ENCODE measurements at places on chromosomes 13 and 19. TPM values are rescaled to one million over a fixed set of nuclear protein-coding genes. Genes with fewer than 3 reads are reported as not detected.

- H3K4me3 ChIP-seq: no peak overlapping the region
- peaks cover 24% of the 10 kb centered on the region for H3K27me3 ChIP-seq
- no peak for DNase-seq
- no peaks in the 10 kb centered on the region for H3K4me1 ChIP-seq
Observed at GRCh38 chr13:106348075-106348840, 187.2 kb downstream of the EFNB2 start.

DNA sequence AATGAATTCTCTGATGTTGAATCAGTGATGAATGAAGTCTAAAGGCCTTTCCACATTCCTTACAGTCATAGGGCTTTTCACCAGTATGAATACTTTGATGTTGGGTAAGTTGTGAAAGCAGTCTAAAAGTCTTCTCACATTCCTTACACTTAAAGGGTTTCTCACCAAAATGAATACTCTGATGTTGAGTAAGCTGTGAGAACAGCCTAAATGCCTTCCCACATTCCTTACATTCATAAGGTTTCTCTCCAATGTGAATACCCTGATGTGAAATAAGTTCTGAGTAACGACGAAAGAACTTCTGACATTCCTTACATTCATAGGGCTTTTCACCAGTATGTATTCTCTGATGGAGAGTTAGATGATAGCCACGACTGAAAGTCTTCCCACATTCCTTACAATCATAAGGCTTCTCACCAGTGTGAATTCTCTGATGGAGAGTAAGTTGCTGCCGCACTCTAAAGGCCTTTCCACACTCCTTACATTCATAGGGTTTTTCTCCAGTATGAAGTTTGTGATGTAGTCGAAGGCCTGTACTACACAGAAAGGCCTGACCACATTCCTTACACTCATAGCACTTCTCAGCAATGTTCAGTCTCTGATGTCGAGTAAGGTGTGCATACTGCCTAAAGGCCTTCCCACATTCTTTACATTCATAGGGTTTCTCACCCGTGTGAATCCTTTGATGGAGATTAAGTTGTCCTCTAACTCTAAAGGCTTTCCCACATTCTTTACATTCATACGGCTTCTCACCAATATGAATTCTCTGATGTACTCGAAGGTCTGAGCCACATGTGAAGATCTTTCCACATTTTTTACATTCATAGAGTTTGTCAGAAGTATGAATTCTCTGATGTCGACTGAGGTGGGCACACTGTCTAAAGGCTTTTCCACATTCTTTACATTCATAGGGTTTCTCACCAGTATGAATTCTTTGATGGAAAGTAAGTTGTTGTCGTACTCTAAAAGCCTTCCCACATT lies 19.9 kb downstream of the ZFP30 start:
- H3K27me3 ChIP-seq: no peaks in the 10 kb centered on the region
- H3K4me1 ChIP-seq: no peaks in the 10 kb centered on the region
- no peak overlapping the region for H3K27ac ChIP-seq

- H3K36me3 ChIP-seq: no peaks in the 10 kb centered on the region
- no peaks in the 10 kb centered on the region for H3K27me3 ChIP-seq
- H3K4me3 ChIP-seq: no peak overlapping the region
- no peaks in the 10 kb centered on the region for H3K4me1 ChIP-seq
Observed at GRCh38 chr13:70171151-70171550, 62.9 kb upstream of the KLHL1 start.

DNA sequence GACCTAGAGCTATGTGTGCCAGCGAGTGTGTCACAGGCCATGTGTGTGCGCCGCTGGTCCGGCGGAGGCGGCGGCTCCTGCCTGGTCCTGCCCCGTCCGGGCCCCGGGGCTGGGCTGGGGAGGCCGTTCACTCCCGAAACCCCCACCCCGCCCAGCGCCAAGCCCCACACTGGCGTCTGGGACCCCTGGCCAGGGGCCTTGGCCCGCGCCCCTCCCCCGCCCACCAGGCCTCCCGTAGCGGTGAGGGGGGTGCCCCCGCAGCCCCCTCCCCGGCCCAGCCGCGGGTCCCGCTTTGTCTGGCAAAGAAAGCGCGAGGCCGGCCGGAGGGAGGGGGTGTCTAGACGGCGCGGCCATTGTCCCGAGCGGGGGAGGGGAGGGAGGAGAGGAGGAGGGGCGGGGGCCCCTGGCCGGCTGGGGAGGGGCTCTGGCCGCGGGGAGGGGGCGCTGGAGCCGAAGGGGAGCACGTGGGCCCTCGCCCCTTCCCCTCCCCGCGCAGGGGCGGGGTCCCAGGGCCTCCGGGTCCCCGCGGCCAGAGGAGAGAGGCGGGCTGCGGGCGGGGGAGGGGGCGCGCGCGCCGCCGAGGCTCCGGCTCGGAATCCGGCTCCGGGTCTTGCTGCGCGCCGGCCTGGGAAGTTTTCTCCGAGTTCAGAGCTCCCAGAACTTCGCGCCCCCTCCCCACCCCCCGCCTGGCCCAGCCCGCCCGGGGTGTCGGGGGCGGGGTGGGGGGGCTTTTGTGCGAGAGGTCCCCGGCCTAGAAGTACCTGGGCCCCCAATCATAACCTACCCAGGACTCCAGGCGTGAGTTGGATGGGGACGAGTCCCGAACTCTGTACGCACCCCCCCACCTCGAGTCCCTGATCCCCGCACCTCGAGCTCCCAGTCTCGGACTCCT lies 888 bp downstream of the NOTCH3 start:
- no peak overlapping the region for H3K4me3 ChIP-seq
- no peak for DNase-seq
- H3K27me3 ChIP-seq: peaks cover 16% of the 10 kb centered on the region
- H3K4me1 ChIP-seq: peaks cover 9% of the 10 kb centered on the region

DNA sequence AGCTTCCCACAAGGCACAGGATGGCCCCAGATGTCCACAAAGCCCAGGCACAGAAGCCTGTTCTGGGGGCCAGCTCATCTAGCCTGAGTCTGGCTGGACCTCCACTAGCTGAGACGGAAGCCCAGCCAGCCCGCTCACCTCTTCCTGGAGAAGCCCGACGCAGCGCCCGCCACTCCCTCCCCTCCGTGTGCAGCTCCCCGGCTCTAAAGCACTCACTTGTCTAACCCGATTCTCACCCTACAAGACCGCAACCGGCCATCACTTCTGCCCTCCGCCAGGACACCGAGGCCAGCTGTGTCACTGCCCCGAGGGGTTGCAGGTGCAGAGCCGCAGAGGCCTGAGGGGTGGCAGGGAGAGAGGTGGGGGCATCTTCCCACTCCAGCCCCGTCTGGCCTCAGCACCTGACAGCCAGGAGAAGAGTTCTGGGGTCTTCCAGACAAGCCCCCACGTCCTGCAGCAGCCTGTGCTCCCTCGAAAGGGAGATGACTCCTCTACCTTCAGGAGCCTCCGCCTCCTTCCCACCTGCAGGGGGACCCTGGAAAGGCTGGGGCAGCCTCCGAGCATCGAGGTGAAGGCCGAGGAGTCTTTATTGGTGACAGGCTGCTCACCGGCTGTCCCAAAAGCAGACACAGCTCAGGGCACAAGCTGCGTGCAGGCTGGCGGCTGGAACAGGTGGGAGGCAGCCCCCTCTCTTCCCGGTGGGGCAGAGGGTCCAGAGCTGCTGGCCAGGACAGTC lies 5.9 kb upstream of the DIRAS1 start:
- H3K36me3 ChIP-seq: peaks cover 1% of the 10 kb centered on the region
- no peak for DNase-seq
- H3K4me3 ChIP-seq: no peak overlapping the region
- peaks cover 10% of the 10 kb centered on the region for H3K4me1 ChIP-seq
- H3K27ac ChIP-seq: no peak overlapping the region

- H3K4me1 ChIP-seq: no peaks in the 10 kb centered on the region
- DNase-seq: no peak
- no peaks in the 10 kb centered on the region for H3K27me3 ChIP-seq
- H3K27ac ChIP-seq: no peak overlapping the region
Observed at GRCh38 chr13:113078902-113079780, 26.4 kb upstream of the F7 start.

GRCh38 chr19:58059003-58059670 lies at the start of gene ZNF135:
Gene ZNF135 (plus strand): TSS chr19:58059282. CDS start chr19:58060003, 721 bp downstream.
- H3K4me3 ChIP-seq: peak within 1 kb of the TSS; percentile 56
- peak; percentile 81 for DNase-seq
- H3K27me3 ChIP-seq: no peaks in the 10 kb centered on the region

POSTN gene
- not detected for total RNA-seq

- no peaks in the 10 kb centered on the region for H3K36me3 ChIP-seq
- no peak overlapping the region for H3K4me3 ChIP-seq
- H3K27ac ChIP-seq: no peak overlapping the region
- H3K27me3 ChIP-seq: no peaks in the 10 kb centered on the region
- no peak for DNase-seq
- H3K4me1 ChIP-seq: no peaks in the 10 kb centered on the region
Observed at GRCh38 chr13:97307882-97308624, 85.9 kb downstream of the MBNL2 start.

DNA sequence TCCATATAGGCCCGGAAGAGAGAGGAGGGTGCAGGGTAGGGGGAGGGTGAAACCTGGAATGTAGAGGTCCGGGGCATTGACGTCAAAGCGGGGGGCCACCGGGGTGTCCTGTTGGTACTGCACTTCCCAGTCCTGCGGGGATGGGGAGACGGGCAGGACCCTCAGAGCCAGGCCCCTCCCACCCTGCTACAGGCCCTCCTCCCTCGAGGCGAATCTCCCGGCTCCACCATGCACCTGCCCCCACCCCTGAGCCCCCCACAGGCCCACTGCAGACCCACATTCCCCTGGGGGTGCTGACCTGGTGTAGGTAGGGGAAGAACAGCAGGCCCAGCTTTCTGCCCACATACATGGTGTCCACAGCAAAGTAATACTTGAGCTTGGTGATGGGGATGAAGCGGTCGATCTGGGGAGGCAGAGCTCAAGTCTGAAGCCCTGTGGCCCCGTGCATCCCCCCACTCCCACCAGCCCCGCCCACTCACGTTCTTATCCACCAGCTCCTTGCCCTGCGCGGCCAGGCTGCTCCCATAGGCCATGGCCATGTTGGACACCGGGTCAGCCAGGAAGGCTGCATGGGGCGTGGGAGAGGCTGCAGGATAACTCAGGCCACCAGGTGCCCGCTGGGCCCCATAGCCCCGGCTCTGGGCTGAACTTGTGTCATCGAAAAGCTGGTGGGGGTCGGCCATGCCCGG lies 5.0 kb downstream of the C19orf33 start:
- no peak for DNase-seq
- peaks cover 5% of the 10 kb centered on the region for H3K4me1 ChIP-seq
- H3K27me3 ChIP-seq: no peaks in the 10 kb centered on the region

CEACAM20 gene
- not detected for total RNA-seq

DNA sequence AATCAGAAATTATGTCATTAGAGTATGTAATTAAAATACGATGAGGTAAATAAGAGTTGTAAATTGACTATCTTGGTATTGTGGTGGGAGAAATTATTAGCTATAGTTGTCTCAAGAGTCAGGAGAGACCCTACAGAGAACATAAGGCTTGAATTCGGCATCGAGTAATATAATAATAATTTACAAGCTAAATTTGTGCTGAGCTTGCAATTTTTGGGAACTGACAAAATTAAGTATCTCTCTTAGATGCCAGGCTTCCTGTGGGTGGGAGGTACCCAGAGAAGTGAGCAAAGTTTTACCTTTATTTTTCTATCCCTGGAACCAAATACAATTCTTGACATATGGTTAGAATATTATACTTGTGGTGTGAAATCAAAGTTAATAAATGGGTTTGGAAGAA lies 1637.0 kb downstream of the EFNB2 start:
- H3K27me3 ChIP-seq: no peaks in the 10 kb centered on the region
- DNase-seq: no peak
- H3K27ac ChIP-seq: no peak overlapping the region
- no peaks in the 10 kb centered on the region for H3K4me1 ChIP-seq

DNA sequence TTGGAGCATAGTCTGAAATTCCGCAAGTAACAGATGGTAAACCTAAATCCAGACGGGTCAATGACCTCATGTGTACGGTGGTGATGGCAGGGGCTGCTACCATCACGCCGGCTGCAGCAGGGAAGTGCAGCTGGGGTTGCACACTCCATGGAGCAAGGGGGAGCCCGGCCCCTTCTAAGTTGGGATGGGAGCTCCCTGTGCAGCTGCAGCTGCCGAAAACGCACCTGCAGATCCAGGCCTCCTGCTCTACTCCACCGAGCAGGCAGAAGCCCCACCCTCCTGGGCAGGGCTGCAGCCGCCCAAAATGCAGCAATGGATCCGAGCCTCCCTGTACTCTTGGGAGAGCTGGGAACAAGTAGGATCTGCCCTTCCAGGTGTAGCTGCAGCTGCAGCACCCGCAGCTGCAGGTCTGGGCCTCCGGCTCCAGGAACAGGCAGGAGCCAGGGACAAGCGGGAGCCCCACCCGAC lies 25.5 kb downstream of the KBTBD6 start:
- no peaks in the 10 kb centered on the region for H3K4me1 ChIP-seq
- H3K27me3 ChIP-seq: no peaks in the 10 kb centered on the region
- no peaks in the 10 kb centered on the region for H3K36me3 ChIP-seq
- DNase-seq: no peak
- H3K4me3 ChIP-seq: no peak overlapping the region

DNA sequence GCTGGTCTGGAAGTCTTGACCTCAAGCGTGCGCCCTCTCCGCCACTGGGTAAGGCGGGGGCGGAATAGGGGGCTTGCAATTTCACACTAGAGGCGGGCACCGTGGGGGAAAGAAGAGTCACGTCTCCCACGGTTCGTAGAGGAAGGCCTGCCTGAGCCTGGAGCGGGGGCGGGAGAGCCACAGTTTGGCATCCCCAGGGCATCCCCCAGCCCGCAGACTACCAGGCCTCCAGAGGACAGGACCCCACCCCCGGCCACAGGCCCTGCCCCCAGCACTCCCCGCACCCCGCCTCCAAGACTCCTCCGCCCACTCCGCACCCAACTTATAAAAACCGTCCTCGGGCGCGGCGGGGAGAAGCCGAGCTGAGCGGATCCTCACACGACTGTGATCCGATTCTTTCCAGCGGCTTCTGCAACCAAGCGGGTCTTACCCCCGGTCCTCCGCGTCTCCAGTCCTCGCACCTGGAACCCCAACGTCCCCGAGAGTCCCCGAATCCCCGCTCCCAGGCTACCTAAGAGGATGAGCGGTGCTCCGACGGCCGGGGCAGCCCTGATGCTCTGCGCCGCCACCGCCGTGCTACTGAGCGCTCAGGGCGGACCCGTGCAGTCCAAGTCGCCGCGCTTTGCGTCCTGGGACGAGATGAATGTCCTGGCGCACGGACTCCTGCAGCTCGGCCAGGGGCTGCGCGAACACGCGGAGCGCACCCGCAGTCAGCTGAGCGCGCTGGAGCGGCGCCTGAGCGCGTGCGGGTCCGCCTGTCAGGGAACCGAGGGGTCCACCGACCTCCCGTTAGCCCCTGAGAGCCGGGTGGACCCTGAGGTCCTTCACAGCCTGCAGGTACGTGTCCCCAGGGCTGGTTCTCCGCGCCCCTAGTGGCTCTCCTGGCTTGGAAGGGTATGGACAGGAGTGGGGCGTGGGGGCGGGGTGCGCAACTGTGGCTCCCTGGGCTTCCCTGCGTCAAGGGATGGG lies at the start of gene ANGPTL4:
ANGPTL4 (plus strand) TSS at position 353 of the 969 bp plus-strand sequence; CDS start at position 520, 167 bp downstream.
- no peak within 1 kb of the TSS for H3K4me3 ChIP-seq
- DNase-seq: no peak
- H3K27ac ChIP-seq: no peak within 1 kb of the TSS
- H3K27me3 ChIP-seq: peaks cover 6% of the 10 kb centered on the region
- H3K4me1 ChIP-seq: peaks cover 18% of the 10 kb centered on the region
